ENCODE measurements at places on chromosomes 13 and 19.

- no peak for DNase-seq
Observed at GRCh38 chr19:49773663-49774350, 7.0 kb downstream of the AP2A1 start.

- DNase-seq, result no peak
Observed at GRCh38 chr19:12946731-12947496, 1.3 kb downstream of the RAD23A start.

DNA sequence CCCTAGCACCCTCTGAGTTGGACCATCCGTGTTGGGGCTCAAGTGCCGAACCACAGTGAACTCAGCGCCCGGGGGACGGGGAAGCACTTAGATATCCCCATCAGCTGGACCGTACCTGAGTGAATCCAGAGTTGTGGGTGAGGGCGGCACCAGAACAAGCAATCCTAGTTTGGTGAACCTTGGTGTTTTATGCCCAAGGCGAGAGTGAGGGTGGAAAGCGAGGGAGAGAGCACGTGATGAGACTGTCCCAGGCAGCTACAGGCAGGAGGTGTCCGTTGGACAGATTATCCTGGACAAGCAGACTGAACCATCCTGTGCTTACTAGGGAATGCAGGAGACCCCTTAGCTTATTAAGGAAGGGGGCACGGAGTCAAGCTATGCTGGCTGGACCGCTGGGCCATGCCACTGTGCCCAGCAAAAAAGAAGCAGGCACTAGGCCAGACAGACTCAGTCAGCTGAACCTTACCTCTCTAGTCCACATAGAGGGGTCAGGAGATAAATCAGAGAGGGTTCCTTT lies 596 bp downstream of the GET3 start:
- DNase-seq, result no peak

- DNase-seq, result no peak
Observed at GRCh38 chr19:58355215-58355796, 2.0 kb upstream of the A1BG start.

GRCh38 chr19:56955637-56956216 lies 115.2 kb upstream of the PEG3 start:
- no peak for DNase-seq

DNA sequence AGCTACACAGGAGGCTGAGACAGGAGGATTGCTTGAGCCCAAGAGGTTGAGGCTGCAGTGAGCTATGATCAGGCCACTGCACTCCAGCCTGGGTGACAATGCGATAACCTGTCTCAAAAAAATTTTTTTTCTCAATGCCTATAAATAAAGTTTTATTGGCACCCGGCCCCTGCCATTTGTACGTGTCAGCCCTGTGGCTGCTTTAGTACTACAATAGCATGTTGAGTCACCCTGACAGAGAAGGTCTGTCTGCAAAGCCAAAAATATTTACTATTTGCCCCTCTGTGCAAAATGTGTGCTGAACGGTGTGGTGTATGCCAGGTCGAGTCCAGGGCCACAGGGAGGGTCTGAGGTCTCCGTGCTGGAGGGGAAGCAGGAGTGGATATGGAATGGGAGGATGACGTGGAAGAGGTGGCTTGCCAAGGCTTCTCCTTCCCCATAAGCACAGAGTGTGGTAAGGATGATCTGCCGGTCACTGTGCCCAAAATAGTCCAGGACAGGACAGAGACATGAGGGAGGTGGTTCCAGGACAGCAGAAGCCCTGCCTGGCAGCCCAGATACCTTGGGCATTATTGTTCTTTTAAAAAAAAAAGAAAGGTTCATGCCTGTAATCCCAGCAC lies 10.0 kb downstream of the NMRK2 start:
- no peak for DNase-seq

Measured in kidney tubule cell (primary cell).